ENCODE measurements at places on chromosomes 16 and 17. TPM values are rescaled to one million over a fixed set of nuclear protein-coding genes. Genes with fewer than 3 reads are reported as not detected.

Gene RPL26
- total RNA-seq = 1,633 TPM

Gene KRT25
- not detected for total RNA-seq

Gene IRX5
- not detected for total RNA-seq

Gene SCARF1
- total RNA-seq = 5.3 TPM

Gene CDH1
- total RNA-seq = not detected

Gene TBC1D3G
- not detected for total RNA-seq

Gene CCDC200
- not detected for total RNA-seq

Gene NIP7
- 35.3 TPM for total RNA-seq

GRCh38 chr16:8885674-8886592 is 3.8 kb downstream of the LITAFD start:
- peaks cover 16% of the 10 kb centered on the region for H3K36me3 ChIP-seq
- peaks cover 9% of the 10 kb centered on the region for H3K4me1 ChIP-seq
- no peak overlapping the region for H3K27ac ChIP-seq
- H3K4me3 ChIP-seq = no peak overlapping the region

GRCh38 chr17:81396722-81397313 is 1.6 kb downstream of the BAHCC1 start:
- H3K4me3 ChIP-seq = no peak overlapping the region
- H3K27ac ChIP-seq = no peak overlapping the region
- peaks cover 59% of the 10 kb centered on the region for H3K27me3 ChIP-seq
- peaks cover 9% of the 10 kb centered on the region for H3K36me3 ChIP-seq
- peaks cover 24% of the 10 kb centered on the region for H3K4me1 ChIP-seq
- no peak for DNase-seq

- H3K27ac ChIP-seq = no peak overlapping the region
- H3K27me3 ChIP-seq = peaks cover 2% of the 10 kb centered on the region
- H3K4me3 ChIP-seq = no peak overlapping the region
- H3K36me3 ChIP-seq = no peaks in the 10 kb centered on the region
- peaks cover 15% of the 10 kb centered on the region for H3K4me1 ChIP-seq
Observed at GRCh38 chr16:31138621-31139578, 3.4 kb upstream of the PRSS8 start.

GRCh38 chr17:37327341-37328090 is 48.3 kb upstream of the C17orf78 start:
- no peaks in the 10 kb centered on the region for H3K4me1 ChIP-seq
- peaks cover 29% of the 10 kb centered on the region for H3K36me3 ChIP-seq
- H3K27ac ChIP-seq = no peak overlapping the region
- no peaks in the 10 kb centered on the region for H3K27me3 ChIP-seq

- no peak for DNase-seq
- H3K27ac ChIP-seq = no peak overlapping the region
- H3K27me3 ChIP-seq = no peaks in the 10 kb centered on the region
- H3K4me3 ChIP-seq = no peak overlapping the region
Observed at GRCh38 chr17:82874011-82874835, 34.4 kb upstream of the ZNF750 start.

DNA sequence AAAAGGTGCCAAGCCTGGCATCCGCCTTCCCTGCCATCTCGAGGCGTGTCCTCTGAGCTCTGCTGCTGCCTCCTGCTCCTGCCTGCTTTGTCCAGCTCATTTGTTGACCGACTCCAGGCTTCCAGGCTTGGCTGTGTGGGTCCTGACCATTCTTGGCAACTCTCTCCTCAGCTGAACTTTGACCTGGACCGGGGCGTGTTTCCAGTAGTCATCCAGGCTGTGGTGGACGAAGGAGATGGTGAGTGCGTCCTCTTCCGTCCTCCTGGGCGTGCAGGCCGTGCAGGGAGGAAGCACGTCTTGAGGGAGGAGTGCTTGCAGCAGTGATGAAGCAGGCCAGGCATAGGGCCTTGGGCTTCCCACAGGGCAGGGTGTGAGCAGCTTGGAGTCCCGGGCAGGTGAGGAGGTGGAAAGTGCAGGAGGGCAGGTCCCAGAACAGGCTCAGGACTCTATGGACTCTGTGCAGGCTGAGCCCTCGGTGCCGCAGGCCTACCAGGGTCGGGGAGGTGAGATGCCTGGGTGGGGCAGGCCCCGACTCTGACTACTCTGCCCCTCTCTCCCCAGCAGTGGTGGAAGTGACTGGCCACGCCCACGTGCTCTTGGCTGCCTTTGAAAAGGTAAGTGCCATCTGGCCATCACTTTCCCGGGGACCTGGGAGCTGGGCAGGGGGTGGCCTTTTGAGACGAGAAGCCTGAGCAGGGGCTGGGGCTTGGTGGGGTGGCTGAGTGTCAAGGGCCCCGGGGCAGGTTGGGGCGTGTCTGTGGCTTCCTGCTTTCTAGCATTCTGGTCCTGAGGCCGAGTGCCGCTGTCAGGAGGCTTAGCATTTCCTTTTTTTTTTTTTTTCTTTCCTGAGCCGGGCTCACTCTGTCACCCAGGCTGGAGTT is 28.6 kb upstream of the NUDT16L1 start:
- peaks cover 62% of the 10 kb centered on the region for H3K4me1 ChIP-seq
- peak overlapping the region; percentile 60 for H3K4me3 ChIP-seq
- peak; percentile 86 for DNase-seq
- H3K27ac ChIP-seq = peak overlapping the region; percentile 94
- H3K36me3 ChIP-seq = peaks cover 34% of the 10 kb centered on the region

- no peak overlapping the region for H3K27ac ChIP-seq
- peaks cover 34% of the 10 kb centered on the region for H3K27me3 ChIP-seq
- H3K36me3 ChIP-seq = peaks cover 3% of the 10 kb centered on the region
- DNase-seq = no peak
- peak overlapping the region; percentile 48 for H3K4me3 ChIP-seq
Observed at GRCh38 chr17:385178-385835, 32.7 kb upstream of the RPH3AL start.

- no peaks in the 10 kb centered on the region for H3K36me3 ChIP-seq
- no peaks in the 10 kb centered on the region for H3K27me3 ChIP-seq
- no peaks in the 10 kb centered on the region for H3K4me1 ChIP-seq
- no peak overlapping the region for H3K4me3 ChIP-seq
Observed at GRCh38 chr16:65958086-65958485, 408.4 kb upstream of the CDH5 start.

- no peak overlapping the region for H3K27ac ChIP-seq
- no peaks in the 10 kb centered on the region for H3K36me3 ChIP-seq
- peaks cover 8% of the 10 kb centered on the region for H3K4me1 ChIP-seq
- DNase-seq = no peak
Observed at GRCh38 chr17:65297916-65298315, 160.7 kb downstream of the RGS9 start.

DNA sequence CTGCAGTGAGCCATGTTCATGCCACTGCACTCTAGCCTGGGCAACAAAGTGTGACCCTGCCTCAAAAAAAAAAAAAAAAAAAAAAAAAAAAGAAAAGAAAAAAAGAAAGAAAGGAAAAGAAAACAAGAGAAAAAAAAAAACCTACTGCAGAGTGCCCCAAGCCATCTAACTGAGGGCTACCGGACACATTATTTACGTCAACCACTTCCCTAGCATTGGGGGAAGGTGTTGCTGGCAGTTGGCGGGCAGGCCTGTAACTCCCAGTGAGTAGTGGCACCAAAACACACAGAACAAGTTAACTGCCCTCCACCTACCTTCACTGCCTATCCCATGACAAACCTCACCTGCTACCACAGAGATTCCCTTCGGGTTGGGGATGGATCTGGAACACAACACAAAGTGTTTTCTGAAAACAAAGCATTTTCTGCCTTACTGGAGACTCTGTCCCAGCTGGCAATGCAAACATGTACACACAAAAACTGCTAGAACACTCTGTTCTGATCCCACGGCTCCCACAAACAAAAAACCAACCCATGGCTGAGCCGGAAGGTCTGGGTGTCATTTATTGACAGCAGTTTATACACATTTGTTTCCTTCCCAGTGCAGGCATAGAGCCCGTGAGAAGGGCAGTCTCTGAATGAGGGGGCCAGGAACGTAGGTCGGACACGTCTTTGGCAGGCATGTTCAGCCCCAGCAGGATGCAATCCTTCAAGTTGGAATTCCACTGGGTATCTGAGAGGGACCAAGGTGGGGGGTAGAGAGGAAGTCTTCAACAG is 11.0 kb downstream of the PHB1 start:
- H3K4me1 ChIP-seq = peaks cover 54% of the 10 kb centered on the region
- H3K27ac ChIP-seq = peak overlapping the region; percentile 90
- no peaks in the 10 kb centered on the region for H3K27me3 ChIP-seq
- H3K4me3 ChIP-seq = peak overlapping the region; percentile 29

GRCh38 chr16:337975-338575 is 14.4 kb downstream of the AXIN1 start:
- H3K36me3 ChIP-seq = peaks cover 24% of the 10 kb centered on the region
- no peak overlapping the region for H3K4me3 ChIP-seq
- H3K4me1 ChIP-seq = peaks cover 35% of the 10 kb centered on the region
- H3K27me3 ChIP-seq = no peaks in the 10 kb centered on the region

- peak overlapping the region; percentile 11 for H3K27ac ChIP-seq
- H3K36me3 ChIP-seq = peaks cover 14% of the 10 kb centered on the region
- DNase-seq = no peak
- H3K4me3 ChIP-seq = peak overlapping the region; percentile 77
Observed at GRCh38 chr17:74214484-74215341, 1.3 kb downstream of the TTYH2 start.

GRCh38 chr17:40091691-40092397 is 8.5 kb downstream of the NR1D1 start:
- H3K4me3 ChIP-seq = no peak overlapping the region
- DNase-seq = no peak

DNA sequence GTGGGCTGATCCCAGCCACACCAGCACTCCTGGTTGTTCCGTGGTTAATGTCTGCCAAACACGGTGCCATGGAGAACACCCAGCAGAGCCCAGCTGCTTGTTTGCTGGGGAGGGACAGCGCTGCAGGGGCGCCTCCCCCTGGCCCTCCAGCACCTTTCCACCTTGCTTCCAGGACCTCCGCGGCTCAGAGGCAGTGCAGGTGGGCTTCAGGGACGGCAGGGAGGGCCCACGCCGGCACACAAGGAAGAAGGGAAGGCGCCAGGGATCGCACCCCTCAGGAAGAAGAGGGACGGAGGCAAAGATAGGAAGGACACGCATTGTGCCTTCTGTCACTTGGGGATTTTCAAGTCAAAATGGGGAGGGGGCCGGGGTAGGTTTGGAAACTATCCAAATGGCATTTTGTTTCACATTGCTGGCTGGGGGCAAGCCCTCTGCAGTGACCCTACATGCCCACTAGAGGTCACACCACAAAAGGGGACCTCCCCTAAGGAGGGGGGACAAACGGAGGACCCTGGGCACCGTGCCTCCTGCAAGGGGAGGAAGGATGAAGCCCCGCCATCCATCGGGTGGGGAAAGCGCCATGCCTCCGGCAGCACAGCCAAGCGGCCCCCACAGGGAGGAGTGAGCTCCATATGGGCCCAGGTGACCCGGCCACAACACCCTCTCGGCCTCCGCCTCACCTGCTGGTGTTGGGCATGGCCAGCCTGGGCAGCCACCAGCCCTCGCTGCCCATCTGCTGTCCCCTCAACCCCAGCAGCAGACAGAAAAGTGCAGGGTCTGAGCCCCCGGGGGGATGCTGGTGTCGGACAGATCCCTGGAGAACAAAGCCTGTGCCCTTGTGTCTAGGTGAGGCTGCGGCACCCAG is 7.5 kb upstream of the C16orf95 start:
- peaks cover 6% of the 10 kb centered on the region for H3K4me1 ChIP-seq
- no peaks in the 10 kb centered on the region for H3K27me3 ChIP-seq
- no peak overlapping the region for H3K27ac ChIP-seq

DNA sequence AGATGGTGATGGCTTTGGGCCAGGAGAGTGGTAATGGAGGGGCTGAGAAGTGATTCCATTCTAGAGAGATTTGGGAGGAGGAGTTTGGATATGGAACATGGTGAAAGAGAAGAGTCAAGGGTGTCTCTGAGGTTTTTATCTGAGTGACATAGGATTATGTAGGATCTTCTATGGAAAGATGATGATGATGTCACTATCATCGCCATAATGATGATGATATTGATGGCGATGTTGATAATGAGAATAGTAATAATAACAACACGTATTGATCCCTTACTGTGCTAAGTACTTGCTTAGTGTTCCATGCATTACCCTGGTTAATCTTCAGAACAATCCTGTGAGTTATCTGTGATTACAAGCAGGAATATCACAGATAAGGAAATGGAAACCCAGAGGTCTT is 16.6 kb downstream of the PDILT start:
- no peak overlapping the region for H3K27ac ChIP-seq
- peaks cover 3% of the 10 kb centered on the region for H3K27me3 ChIP-seq
- H3K4me1 ChIP-seq = no peaks in the 10 kb centered on the region
- no peaks in the 10 kb centered on the region for H3K36me3 ChIP-seq
- no peak overlapping the region for H3K4me3 ChIP-seq

DNA sequence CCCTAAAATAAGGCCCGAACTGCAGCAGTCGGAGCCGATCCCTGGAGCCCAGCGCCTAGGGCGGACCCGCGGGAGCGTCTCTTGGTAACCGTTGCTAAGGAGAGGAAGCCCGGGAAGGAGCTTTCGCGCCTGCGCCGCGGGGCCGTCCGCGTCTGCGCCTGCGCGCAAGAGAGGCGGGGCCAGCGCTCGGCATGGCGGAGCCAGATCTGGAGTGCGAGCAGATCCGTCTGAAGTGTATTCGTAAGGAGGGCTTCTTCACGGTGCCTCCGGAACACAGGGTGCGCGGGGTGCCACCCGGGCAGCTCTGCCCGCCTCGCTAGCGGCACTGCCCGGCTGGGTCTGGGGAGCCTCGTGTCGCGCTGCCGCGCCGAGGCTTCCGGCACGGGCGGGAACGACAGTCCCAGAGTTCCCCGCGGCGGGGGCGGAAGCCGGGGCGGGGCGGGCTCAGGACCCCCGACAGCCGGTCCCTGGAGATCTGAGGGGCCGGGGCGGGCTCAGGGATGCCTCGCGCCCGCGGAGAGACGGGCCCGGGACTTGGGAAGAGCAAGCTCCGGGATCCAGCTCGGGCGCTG is at the start of gene CDK10:
CDK10 (plus strand) TSS at position 170 of the 572 bp plus-strand sequence; CDS start at position 192, 22 bp downstream.
- peaks cover 45% of the 10 kb centered on the region for H3K36me3 ChIP-seq
- DNase-seq = peak; percentile 91
- peak within 1 kb of the TSS; percentile 93 for H3K27ac ChIP-seq

DNA sequence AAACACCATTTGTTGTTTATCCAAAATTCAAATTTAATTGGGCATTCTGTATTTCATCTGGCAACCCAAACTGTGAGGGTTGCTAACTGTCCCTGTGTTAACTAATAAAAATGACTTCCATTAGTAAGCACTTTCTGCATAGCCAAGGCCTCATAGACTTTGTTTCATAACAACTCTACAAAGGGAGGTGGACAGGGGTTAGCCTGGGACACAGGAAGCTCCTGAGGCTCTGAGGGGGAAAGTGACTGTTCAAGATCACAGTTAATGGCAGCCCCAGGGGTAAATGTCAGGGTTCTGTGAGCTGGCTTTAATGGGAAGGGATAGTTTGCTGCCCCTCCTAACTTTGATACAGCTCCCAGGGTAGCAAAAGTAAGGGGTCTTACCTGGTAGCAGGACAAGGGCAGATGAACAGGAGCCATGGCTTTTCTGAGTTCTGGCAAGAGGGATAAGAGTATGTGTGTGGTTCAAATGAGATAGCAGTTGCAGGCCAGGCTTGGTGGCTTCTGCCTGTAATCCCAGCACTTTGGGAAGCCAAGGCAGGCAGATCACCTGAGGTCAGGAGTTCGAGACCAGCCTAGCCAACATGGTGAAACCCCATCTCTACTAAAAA is 2.2 kb downstream of the HEATR9 start:
- peaks cover 31% of the 10 kb centered on the region for H3K36me3 ChIP-seq
- H3K4me1 ChIP-seq = peaks cover 45% of the 10 kb centered on the region
- H3K27ac ChIP-seq = peak overlapping the region; percentile 71
- H3K4me3 ChIP-seq = no peak overlapping the region

Measured in activated CD8-positive, alpha-beta T cell treated with anti-CD3 and anti-CD28 coated beads, Interleukin-2, amount 10 ng/mL, durations not matched to agents 7 days and 5 days (primary cell).